Central memory CD4-positive, alpha-beta T cell (primary cell): ENCODE measurements at places on chromosomes 5 and 9.
A peak's percentile ranks its signal among the peaks of the same experiment; 100 is the strongest.

DNA sequence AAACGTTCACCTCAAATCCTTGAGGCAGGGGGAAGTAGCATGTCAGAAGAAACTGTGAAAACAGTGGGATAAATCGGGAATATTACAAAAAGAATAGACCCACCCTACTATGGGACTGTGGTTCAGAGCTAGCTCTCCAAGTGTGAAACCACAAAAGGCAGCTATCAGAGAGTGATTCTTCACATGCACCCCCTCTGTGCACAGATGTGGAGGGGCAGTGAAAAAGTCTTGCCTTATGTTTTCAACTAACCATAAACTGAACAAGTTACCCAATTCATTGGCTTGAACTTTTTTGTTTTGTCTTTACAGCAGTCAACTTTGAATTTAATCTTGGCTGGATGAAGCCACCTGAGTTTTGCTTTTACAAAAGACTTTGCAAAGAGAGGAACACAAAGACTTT, 98.8 kb upstream of the NR4A3 start:
- DNase-seq, result no peak

GRCh38 chr5:160905285-160905684, 53.3 kb upstream of the ATP10B start:
- DNase-seq, result no peak

GRCh38 chr9:89444274-89444673, 53.6 kb downstream of the SEMA4D start:
- DNase-seq, result peak; percentile 76

- no peak for DNase-seq
Observed at GRCh38 chr5:61023131-61023530, 78.1 kb downstream of the NDUFAF2 start.

DNA sequence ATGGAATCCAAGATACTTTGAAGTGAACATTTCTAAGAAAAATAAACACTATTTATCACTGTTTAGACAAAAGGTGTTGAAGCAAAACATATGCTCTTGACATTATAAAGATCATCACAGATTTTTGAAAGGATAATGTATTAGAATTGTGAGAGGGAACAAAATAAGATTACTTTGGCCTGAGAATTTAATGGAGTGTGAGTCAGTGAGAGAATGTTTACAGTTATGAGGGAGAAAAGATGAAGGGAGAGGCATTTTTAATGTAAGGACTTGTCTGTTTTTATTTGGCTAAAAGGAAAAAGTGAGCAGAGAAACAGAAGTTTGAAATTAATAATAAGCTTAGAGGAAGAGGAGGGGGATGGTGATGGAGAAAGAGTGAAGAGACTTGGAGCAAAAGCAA, 1010.1 kb downstream of the EFNA5 start:
- no peak for DNase-seq

GRCh38 chr5:3230254-3230653, 365.4 kb upstream of the IRX1 start:
- no peak for DNase-seq

DNA sequence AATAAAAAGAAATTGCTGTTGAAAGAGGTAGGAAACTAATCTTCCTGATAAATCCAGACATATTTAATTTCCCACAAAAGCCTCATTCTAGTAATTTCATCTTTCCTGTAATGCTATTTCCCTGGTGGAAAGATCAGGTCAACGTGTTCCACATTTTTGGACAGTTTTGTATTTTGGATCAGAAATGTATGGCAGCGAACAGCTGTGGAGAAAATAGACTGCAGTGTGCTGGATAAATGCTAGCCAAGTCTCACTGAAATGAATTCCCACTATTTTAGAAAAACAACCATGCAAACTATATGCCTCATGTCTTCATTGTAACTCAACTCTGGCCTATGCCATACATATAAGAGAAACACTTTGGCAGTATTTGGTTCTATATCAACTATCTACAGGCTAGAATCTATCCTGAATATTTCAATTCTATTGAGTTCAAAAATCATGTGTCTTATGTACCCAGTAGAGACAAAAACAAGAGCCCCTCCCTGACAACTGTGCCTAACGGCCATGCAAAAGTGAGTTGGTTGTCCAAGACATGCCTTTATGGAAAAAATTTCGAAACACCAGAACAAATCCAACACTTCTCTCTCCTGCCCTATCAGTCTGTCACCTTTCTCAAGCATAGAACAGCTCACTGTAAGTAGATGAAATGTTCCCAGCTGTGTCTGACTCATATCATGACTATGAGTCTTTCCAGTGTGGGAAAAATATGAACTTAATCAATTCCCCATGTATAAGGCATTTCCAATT, 191.3 kb upstream of the NREP start:
- no peak for DNase-seq

- DNase-seq, result no peak
Observed at GRCh38 chr5:177983763-177984583, 12.1 kb downstream of the PROP1 start.

- peak; percentile 63 for DNase-seq
Observed at GRCh38 chr5:73591102-73591695, 25.7 kb downstream of the UTP15 start.

DNA sequence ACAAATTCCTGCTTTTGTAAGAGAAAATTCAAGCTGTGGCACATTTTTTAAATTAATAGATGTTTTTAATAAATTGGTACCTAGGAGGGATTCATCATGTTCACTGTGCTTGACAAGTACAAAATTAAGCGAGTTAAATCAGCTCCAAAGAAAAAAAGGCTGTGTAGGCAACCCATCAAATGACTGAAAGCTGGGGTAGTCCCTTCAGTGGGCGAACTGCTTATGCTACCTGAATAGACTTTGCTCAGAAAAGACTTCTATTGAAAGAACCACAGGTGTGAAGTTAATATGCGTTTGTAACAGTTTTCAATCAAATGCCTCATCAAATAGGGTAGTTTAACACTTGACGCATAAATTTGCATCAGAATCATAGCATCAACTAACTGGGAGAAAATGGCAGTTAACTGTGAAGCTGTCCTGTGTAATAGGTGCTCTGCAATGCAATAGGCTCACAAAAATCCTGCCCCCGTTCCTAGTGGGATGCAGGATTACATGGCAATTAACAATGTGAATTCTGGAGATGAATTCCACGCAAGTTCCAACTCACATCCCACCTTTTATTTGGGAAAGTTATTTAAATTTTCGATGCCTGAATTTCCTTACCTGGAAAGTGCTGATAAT, 14.4 kb upstream of the ARL15 start:
- DNase-seq, result no peak

- no peak for DNase-seq
Observed at GRCh38 chr9:114432323-114433067, 44.7 kb upstream of the AKNA start.

- DNase-seq, result no peak
Observed at GRCh38 chr5:27788184-27788583, 749.8 kb upstream of the CDH9 start.

GRCh38 chr9:76581731-76582130, 122.7 kb downstream of the GCNT1 start:
- DNase-seq, result no peak

DNA sequence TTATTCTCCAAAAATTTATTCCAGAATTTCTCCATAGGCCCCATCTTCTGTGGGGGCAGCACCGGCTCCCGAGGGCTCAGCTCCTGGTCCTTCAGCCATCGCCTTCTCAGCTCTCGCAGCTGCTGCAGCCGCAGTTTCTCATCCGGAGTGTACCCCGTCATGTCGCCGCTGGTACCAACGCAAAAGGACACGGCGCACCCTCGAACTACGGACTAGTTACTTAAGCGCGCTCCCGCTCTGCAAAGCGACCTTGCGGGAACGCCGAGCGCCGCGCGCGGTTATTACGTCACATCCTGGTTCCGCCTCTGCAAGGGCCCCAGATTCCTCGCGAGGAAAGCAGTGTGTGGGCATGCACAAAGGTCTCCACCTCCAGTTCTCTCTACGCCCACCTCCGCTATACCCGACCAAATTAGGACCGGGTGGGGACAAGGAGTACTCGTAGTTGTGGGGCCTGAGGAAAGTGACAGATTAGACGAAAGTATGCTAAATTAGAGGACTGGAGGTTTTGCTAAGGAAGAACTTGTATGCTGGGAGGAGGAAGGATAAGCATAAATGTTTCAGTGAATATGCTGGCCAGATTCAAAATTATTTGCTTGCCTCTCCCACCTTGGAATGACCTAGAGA, at the start of gene NDUFB6:
Gene NDUFB6, minus strand, starts transcription at position 260 of the 624 bp plus-strand sequence. Its CDS starts 99 bp downstream, at position 161.
- peak; percentile 94 for DNase-seq

- no peak for DNase-seq
Observed at GRCh38 chr5:158351485-158352125, 492.7 kb upstream of the CLINT1 start.

GRCh38 chr5:172931001-172931536, 28.2 kb upstream of the RPL26L1 start:
- no peak for DNase-seq

DNA sequence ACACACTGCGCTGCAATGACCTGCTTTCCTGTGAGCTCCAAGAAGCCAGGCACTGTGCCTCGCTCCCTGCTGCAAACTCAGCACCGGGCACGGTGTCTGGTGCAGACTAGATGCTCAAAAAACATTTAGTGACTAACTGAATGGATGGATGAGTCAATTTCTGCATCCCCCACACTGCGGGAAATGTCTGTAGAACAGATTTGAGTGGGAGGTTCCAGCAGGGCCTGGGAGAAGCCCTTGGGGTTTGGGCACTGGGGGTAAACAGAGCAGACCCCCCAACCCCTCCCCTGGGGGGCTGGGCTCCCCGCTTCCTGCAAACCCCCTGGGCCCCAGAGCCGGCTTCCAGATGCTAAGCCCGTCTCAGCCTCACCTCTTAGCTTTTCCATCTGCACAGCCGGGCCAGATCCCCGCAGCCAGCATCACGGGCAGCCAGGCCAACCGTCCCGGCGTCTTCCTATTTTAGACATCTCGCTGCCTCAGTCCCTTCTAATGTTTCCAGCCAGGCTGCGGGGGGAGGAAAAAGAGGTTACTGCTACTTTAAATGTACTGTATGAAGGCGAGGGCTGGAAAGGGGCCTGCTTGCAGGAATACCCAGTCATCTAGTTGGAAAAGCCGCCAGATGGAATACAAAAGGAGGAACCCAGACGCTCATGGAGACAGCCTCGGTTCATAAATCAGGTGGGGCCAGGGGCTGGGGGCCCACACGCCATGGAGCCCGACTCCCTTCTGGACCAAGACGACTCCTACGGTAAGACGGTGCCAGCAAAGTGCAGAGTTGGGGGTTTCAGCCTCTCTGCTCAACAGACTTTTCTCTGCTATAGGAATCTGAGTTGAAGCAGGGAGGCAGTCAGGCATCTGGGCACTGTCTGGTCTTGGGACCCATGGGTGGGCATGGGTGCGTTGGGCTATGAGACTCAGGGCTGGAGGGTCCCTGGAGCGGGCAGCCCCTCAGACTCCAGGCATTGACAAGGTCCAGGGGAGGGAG, 67.1 kb upstream of the GGTA1 start:
- DNase-seq, result no peak

DNA sequence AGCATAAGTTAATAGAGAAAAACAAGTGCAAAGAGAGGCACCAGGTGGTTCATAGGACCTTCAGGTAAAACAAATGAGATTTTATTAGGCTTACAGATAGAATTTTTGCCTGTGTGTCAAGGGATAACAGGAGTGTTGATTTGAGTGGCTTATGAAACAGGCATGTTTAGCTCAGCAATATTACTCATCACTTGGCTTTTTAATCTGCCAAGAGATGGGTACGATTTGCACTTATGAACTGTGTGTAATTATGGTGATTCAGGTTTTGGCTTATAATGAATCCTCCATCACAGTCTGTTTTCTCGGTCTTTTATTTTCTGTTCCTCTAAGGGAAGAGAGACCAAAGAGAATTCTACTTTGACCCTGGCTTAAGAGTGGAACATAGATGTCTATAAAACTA, 199.3 kb downstream of the DMRTA1 start:
- DNase-seq, result no peak

DNA sequence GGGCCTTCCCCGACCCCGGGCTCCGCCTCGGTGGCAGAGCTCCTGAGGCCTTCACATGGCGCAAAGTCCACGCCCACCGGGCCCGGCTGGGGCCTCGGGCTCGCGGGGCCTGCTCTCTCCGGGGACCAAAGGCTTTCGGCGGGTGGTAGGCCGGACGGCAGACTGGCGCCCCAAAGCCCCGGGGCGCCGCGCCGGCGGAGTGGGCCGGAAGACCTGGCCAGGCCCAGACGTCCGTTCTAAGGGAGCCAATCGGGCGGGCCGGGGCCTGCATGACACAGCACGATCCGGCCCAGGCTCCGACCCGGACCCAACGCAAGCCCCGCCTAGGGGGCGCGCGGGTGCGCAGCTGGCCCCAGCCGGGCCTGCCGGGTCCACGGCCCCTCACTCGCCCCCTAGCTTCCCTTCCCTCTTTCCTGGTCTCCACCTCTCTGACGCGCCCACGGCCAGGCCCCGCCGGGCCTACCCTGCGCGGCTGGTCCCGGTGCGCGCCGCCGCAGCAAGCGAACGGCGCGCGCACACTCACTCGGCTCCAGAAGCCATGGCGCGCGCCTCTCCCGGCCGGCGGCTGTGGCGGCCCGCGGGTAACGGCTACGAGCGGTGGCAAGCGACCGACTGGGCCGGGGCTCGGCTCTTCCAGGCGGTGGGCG, 488 bp downstream of the VCP start:
- DNase-seq, result peak; percentile 75

GRCh38 chr5:95285409-95285755, 488 bp upstream of the MCTP1 start:
- DNase-seq, result no peak

GRCh38 chr9:137453643-137454081, 5.5 kb downstream of the NSMF start:
- DNase-seq, result peak; percentile 53

DNA sequence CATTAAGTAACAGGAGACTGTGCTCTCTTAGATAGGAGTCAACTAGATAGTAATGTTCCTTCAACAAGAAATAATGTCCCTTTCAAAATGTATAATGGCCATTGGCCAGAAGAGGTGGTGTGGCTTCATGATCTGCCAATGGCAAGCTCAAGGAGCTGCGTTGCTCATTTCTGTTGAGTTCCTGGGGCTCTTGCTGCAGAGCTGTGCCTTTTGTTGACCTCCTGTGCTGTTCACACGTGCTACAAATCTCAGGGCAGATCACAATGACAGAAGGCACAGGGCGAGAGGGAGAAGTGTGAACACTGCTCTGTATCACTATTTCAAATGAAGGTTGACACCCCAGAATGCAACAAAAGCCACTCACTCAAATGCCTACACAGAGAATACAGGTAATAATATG, 16.0 kb upstream of the TBC1D2 start:
- DNase-seq, result no peak

DNA sequence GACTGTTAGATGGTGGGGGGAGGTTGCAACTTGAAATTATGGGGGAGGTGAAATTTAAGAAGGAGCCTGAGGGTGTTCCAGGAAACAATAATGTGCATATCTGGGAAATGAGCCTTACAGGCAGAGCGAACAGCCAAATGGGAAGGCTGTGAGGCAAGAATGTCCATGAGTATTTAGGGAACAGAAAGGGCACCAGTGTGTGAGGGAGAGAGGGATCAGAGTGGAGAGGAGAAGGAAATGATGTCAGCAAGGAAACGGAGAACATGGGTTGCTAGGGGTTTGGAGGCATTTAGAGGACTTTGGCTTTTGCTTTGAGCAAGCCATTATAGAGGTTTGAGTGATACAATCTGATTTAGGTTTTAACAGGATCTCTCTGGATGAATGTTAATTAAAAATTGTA, 285.4 kb downstream of the TLE4 start:
- no peak for DNase-seq
